Psoas muscle (tissue), 8 donors: ENCODE measurements at places on chromosomes 2 and 18.

DNA sequence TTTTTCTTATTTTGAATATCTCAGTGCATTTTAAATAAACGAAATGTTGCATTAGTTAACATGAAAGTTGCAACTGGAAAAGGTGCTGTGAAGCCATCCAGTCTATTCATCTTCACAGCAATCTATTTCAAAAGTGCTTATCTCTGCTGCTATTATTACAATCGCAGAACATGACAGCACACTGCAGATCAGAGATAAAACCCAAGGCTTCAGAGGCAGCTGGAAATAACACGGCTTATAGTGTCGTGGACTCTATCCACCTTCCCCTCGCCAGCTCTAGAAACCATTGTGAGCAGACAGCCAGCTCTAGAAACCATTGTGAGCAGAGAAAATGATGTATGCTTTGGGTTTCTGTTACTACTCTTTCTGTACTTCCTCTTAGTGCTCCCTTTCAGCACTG is 1140.8 kb upstream of the CELF4 start:
- DNase-seq, result no peak

DNA sequence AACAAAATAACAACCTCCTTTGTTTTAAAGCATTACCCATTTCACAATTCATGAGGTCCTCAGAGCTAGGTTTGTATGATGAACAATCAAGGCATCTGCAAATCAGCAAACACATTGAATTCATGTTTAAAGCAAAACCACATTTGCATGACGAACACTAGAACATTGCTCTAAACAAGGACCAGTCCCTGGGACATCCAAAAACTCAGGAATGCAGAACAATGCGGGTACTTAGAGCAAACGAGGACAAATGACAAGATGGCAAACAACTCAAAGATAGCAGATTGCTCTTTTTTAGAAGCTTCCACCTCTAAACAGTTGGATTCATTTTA is 45.7 kb upstream of the RALBP1 start:
- no peak for DNase-seq

DNA sequence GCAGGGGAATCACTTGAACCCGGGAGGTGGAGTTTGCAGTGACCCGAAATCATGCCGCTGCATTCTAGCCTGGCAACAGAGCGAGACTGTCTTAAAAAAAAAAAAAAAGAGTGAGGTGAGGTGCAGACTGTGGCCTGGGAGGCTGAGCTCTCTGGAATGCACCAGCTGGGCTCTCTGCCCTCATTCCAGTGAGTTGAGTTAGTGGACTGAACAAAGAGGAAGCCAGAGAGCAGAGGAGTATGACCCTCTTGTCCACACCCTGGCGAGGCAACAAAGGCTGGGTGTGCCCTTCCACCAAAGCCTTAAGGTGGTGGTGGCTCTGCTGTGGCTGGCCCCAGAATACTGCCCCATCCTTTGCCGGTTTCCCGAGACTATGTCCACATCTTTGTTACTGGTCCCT is 71.3 kb upstream of the ACKR3 start:
- no peak for DNase-seq

- no peak for DNase-seq
Observed at GRCh38 chr2:191059308-191059707, 45.3 kb upstream of the STAT1 start.

DNA sequence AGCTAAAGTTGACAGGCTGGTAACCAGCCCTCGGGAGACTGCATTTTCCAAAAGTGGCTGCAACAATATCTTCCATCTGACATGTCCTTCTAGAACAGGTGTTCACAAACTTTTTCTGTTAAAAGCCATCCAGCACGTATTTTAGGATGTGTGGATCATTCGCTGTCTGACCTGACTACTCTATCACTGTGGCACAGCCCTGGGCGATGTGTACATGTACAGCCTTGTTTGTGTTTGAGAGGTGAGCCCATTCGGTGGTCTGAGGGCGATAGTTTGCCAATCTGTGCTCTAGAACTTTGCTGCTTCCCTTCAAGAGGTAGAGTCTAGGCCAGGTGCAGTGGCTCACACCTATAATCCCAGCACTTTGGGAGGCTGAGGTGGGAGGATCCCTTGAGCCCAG is 166.2 kb downstream of the TGIF1 start:
- no peak for DNase-seq

DNA sequence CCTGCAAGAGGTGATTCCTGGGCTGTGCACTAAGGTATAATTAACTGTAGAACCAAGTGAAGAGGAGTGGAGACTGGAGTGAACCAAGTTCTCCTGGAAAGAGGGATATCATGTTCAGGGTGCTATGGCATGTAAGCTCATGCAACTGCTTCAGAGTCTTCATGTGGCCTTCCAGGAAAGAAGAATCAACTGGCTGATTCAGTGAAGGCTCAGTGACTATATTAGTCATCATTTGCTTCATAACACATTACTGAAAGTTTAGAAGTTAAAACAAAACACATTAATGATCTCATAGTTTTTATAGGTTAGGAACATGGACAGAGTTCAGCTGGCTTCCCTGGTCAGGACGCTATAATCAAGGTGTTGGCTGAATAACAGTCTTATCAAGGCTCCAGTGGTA is 1200.8 kb upstream of the GYPC start:
- no peak for DNase-seq

- DNase-seq, result no peak
Observed at GRCh38 chr2:193695367-193695766, 1500.6 kb upstream of the TMEFF2 start.

- no peak for DNase-seq
Observed at GRCh38 chr2:231250698-231251097, 52.3 kb downstream of the ARMC9 start.

DNA sequence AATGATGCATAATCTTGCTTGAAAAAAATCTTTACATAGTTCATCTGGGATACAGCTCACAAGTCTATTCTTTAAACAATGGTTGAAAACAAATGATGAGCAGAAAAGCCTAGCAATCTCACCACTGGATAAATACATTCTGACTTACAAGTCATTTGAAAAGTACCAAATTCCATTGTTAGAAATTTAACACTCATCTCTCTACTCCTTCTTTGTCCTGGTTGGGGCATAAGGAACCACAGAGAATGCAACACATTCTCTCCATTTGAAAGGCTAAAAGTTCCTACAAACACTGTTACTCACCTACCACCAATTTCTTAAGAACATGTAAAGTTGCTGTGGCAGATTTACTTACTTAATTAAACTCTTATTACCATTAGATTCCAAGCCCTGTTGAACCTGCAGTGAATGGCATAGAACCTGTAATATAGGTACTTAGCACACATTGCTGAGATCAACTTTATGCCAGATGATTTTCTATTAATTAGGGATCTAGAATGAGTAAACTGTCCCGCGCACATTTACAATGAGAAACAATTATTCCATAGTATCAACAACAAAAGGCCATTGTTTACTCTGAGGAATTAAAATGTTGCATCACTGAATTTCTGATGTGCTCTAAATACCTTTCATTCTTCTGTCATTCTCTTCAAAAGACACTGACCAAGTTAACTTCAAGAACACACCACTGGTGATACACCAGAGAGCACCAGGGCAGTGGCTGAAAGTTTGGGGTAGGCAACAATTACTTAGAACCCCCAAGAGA is 69.6 kb downstream of the CABYR start:
- DNase-seq, result no peak

DNA sequence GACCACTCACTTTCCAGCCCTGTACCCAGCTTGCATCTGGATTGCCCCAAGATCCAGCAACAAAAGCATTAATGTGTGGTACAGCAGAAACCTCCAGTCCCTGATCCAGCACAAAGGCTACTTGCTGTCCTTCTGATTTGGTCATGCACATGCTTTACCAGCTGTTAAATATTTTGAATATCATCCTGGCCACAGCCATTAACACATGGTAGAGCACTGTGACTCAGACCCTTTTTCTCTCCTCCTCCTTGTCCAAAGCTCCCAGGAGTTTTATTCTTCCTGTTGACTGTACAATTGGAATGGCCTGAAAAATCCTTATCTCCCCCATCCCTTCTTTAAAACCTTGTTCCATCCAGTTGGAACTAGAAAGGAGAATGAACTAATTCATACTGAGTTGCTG is 419.7 kb upstream of the TNP1 start:
- no peak for DNase-seq

- no peak for DNase-seq
Observed at GRCh38 chr2:75772908-75773630, 62.4 kb upstream of the GCFC2 start.

- no peak for DNase-seq
Observed at GRCh38 chr18:41617647-41618046, 337.4 kb upstream of the PIK3C3 start.

- no peak for DNase-seq
Observed at GRCh38 chr2:202165945-202166344, 72.5 kb downstream of the SUMO1 start.

GRCh38 chr2:201790291-201790690 is 9.6 kb upstream of the ALS2 start:
- DNase-seq, result no peak

DNA sequence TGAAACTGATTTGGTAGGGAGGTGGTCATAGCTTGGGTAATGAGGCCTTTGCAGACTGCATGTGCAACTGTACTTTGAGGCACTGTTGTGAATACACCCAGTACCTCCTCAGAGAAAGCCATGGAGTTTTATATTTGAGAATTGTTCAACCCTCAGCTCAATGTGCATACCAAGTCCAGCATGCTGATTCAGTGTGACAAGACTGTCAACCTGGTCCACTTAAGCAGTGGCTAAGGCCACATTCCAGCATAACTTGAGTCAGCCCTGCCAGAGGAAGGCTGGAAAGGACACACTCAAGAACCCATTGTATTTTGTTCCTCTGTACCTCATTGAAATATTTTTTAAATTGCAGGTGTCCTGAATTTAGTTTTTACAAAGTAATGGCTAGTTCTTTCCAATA is 121.8 kb upstream of the HNMT start:
- no peak for DNase-seq

- DNase-seq, result no peak
Observed at GRCh38 chr2:141048951-141049350, 1081.9 kb downstream of the LRP1B start.

DNA sequence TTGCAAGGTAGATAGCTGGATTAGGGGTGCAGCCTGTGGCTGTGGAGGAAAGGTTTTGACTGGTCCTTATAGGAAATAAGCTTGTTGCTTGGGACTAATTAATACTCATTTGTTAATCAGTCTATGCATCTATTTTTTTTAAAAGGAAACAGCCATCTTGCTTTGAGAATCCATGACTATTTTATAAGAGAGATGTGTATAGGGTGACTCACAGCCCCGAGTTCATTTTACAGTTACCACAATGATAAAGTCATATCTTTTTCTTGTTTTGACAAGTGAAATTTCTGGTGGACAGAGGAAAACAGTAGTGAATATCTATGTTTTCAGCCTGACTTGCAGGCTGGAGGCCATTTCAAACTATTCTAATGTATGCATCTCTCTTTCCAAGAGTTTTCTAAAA is 193.5 kb upstream of the CCDC68 start:
- no peak for DNase-seq

- no peak for DNase-seq
Observed at GRCh38 chr2:145020694-145021093, 500.8 kb upstream of the ZEB2 start.

DNA sequence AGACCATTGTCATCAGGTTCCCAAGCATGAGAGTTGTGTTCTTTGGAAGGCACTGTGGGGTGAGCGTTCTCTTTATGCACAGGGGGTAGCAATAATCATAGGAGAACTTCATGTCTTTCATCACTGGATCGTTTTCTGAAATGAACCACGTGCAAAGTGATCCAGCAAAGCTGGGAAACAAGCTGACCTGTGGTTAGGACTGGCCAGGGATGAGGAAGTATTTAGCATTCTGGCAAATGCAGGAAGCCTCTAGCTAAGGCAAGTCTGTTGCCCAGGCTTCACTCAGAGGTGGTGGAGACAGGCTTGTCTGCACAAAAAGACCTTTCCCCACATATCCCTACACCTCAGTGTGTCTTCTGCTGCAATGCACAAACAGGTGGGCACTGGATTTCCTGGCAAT is 58.6 kb downstream of the MMADHC start:
- no peak for DNase-seq

GRCh38 chr18:34801774-34802173 is 91.7 kb downstream of the DTNA start:
- no peak for DNase-seq

DNA sequence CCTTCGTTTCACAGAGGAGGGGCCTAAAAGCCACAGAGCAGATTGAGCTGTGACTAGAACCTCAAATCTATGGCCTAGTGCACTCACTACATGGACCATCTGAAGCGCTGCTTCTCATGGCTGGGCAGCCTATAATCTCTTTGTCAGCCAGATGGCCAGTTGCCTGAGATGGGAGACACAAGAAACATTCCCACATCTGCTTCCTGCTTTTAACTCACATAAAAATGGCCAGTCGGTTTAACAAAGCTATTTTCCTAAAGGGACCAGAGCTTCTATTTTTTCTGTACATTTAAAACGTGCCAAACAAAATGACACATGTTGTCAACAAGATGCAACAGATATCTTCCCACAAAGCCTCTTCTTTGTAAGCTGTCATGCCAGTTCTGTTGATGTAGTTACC is 173.8 kb downstream of the GFPT1 start:
- no peak for DNase-seq

GRCh38 chr2:227877421-227878310 is 6.2 kb downstream of the DAW1 start:
- no peak for DNase-seq

DNA sequence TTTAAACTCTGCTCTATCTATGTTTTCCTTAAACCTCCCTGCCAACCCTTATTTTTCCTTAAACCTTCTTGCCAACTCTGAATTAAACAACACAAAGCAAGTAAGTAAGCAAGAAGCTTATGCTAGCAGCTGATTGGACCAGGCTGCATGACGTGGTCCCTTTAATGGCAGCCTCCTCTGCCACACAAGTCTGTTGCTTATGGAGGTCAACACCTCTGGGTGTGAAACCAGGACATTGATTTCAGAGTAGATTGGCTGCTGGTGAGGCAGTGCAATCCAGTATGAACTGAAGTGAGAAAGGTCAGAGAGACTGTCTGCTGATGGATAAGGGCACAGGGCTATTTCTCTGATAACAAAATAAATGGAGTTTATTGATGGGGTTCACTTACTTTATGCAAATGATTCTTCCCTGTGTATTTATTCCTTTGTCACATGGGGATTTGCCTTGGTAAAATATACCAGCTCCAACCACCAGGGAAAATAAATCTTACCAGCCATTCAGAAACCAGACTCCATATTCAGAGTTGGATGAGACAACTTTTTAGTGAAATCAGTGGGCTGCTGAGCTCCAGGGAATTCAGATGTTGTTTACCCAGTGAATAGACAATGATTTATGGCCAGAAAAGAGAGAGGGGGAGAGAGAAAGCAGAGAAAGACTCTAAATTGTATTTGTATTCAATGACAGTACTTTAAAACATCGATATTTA is 112.2 kb upstream of the NCKAP5 start:
- DNase-seq, result no peak

GRCh38 chr2:144705328-144706245 is 185.7 kb upstream of the ZEB2 start:
- no peak for DNase-seq
